Stimulated activated CD4-positive, alpha-beta T cell treated with anti-CD3 and anti-CD28 coated beads, Interleukin-1b, Interleukin-23, amount 100 ng/mL, for 1 hour (primary cell): ENCODE measurements at places on chromosomes 6 and 20.

- no peak for DNase-seq
Measured at GRCh38 chr6:138229663-138230179, 11.4 kb upstream of the PBOV1 start.

DNA sequence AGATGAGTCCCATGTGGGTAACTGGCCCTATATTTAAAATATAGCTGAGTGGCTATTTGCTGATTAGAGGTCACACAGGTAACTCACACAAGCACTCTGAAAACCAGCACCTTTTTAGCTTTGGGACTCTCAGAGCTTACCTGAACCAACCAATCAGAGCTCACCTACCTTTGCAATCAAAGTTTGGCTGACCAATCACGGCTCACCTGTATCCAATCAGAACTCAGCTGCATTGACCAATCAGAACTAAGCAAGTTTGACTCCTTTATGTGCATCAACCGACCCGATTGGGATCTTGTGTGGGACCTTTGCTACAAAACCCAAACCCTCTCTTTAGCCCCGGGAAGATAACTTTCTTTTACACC lies 106.8 kb upstream of the NXT1 start:
- no peak for DNase-seq

GRCh38 chr6:105967917-105968602 lies 118.1 kb upstream of the PRDM1 start:
- no peak for DNase-seq

DNA sequence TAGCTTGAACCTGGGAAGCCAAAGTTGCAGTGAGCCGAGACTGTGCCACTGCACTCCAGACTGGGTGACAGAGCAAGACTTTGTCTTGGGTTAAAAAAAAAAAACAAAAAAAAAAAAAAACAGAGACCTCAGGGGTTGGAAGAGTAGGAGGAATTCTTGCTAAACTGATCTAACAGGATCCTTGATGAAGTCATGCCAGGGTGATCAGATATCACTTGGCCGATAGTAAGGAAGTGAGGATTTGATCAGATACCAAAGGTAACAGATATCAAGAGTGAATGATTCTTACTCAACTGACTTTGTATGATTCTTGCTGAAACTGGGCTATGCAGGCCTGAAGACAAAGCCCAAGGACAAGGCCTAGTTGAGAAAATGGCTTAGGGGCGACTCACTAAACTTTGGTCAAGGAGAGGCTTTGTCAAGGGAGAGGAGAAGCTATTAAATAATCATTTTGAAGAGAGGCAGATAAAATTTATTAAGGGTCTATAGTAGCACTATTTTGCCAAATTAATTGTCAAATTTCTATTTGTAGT lies 624.7 kb downstream of the UTRN start:
- DNase-seq, result no peak

DNA sequence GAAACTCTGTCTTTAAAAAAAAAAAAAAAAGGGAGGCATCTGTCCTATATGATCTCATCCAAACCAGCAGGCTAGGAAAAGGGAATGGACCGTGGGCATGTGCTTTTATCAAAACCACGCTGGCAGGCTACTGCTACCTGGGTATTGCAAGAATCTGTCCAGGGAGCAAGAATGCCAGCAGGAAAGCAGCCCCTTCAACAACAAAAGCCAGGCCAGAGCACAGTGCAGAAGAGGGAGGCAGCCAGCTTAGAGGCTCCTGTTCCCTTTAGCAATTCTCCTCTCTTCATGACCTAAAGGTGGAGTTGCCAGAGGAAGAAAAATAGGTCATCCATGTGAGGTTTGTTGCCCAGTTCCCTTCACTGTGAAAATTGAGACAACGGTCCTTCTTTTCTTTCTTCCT lies 18.2 kb downstream of the TBC1D20 start:
- no peak for DNase-seq

DNA sequence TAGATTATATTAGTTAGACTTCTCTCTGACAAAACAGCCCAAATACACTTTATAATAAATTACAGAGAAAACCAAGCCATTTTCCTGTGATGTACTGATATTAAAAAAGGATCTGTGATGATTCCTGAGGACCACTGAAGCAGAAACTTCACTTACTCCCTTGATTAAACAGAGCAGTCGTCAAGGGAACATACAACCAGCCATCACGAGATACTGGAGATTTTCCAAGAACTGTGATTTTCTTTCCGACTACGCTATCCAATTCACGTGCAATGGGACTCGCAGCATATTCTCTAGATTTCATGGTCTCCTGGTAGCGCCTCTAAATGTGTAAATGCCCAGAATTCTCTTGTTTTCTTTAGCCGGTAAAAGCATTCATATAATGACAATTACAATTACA lies 377.4 kb downstream of the PHF3 start:
- DNase-seq, result no peak

DNA sequence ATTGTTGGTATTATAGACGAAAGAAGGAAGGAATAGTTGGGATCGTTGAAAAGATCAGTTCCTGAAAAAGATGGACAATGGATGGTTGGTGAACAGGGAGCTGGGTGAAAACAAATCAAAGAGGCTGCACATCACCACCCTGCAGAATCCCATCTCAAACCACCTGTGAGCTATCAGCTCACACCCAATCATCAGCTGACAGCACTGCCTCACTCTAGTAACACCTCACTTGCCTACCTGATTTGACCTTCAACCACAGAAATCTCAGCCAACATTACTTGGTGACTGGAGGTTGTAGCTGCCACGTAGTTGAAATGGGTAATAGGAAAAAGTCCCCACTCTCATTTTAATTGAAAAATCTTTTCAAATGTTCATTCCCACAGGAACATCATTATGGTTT lies 101.8 kb upstream of the DST start:
- no peak for DNase-seq

DNA sequence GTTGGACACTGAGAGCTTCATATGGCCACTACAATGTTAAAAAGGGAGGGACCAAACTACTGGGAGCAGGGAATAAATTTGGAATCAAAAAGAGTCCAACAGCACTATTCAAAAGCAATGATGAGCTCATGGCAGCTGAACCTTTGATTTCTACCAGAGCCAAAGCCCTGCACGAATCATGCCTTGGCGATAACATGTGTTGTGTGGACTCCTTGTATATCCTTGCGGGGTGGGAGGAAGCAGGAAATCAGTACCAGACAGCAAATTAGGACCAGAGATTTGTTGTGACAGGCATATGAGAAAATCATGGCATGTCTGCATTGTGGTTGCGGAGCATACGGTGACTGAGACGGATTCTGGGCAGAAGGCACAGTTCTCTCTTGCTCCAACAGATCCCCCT lies 85.6 kb upstream of the EMILIN3 start:
- DNase-seq, result no peak

GRCh38 chr6:131549811-131550210 lies 23.2 kb upstream of the ARG1 start:
- no peak for DNase-seq

DNA sequence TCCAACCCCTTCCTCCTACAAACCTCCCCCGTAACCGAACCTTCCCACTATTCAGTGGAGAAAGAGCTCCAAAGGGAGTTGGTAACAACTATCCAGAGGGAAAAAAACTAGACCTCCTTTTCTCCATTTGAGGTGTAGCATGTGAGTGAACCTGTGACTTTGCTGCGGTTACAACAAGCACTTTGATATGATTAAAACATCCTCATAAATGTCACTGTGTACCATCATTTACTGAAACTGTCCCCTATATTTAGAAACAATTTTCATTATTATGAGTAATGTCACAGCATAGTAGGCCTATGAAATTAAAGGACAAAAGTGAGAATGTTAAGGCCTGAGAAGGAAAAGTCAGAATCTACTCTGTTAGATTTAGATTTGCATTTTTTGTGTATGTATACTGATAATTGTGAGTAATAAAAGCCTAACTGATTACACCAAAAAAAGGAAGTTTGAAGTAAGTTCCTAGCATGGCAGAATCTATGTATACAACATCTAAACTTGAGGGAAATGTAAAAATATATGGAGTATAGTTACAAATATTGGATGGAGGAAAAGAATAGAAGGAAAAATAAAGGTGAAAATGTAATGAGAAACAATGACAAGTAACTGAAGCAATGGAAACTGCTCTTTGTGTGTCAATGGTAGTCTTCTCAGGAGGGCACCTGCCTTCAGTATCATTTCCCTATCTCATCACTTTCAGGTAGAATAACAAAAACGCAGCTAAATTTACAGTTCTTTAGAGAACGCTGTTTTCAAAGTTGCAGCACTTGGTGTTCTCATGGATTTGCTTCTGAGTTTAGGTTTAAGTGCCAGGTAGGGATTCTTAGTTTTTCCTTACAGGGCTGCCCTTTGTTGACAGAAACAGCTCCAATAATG lies 145.9 kb downstream of the IMPG1 start:
- no peak for DNase-seq

DNA sequence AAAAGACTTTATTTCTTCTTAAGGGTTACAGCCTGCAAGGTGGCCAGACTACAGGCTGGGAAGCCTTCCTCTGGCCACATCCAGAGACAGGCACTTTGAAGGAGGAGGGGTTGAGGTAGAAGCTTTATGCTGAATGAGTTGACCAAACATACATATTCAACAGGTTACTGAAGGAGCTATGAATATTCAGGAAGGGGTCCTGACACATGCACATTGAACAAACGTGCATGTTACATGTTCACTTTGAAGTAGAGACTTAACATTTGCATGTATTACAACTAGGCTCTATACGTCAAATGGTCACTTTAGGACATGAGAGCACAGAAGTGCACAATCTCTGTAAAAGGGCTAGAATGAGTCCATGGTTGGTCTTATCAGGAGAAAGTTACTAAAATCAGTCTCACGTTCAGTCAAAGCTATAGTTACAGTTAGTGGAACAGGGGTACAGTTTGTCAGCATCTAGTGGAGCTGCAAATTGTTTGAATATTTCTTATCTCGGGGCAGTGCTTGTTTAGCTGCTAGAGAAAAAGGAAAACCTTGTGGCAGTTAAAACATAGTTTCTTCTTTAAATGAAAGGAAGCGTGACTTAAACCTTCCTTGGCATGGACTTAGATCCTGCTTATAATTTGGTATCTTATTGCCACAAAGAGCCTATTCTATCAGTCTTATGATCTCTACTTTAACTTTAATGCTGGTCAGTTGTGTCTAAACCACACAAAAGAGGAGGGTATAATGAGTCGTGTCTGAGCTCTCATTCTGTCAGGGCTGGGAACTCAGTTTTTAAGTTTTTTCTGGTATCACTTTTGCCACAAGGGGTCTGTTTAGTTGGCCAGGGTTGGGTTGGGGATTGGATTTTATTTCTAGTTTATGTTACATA lies 4.6 kb upstream of the ZSCAN9 start:
- no peak for DNase-seq

DNA sequence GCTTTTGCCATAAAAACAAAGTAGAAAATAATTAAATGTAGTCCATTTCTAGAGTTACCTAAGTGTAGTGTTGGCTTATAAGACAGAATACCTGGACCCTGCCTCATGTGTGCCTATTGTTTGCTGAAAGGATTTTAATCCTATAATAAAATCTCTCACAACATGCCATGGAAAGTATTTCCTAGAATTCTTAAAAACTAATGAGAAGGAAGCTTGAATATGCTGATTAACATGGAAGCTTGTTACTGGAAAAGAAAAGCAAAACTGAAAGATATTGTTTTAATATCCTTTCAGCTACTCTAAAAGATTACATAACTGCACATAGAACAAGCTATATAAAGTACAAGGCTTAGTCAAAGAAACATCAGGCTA lies 18.0 kb upstream of the FAM135A start:
- no peak for DNase-seq

DNA sequence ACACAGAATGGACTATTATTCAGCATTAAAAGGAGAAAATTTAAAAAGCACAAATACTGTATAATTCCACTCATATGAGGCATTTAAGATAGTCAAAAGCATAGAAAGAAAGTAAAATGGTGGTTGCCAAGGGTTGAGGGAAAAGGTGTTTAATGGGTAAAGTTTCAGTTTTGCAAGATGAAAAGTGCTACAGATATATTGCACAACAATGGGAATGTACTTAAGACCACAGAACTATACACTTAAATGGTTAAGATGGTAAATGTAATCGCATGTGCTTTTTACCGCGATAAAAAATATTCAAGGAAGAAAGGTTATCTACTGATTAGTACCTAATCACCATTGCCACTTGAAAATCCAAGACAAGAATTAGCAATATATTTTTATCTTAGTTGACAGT lies 71.8 kb upstream of the NOX3 start:
- no peak for DNase-seq

DNA sequence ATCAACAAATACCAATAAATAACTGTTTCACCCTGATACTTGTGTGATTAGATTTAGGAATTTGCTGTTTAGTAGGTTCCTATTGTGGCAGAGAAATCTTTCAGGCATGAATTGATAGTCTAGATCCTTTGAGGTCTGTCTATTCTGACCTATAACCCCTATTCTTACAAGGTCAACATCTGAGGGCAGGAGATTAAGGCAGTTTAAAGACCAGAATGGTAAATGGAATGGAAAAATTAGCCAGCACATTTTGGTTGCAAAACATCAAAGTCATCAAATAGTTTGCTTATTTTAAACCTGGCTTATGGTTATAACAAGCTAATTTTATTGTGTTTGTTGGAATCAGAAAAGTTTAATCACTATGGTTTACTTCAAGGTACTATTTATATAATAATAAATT lies 78.4 kb downstream of the LIN28B start:
- DNase-seq, result no peak

DNA sequence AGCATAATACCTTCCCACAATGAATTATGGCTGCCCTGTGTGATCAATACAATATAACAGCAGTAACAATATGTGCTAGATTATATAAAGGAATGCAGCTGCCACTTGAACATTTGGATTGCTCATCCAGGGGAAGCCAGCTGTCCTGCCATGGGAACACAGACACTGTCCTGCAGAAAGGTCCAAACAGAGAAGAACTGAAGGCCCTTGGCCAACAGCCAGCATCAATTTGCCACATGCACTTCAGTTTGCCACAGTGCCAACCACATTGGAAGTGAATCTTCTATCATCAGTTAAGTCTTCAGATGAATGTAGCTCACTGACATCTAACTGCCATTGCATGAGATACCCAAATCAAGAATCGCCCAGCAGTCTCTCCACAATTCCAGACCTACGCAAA lies 332.4 kb downstream of the PRKN start:
- DNase-seq, result no peak

DNA sequence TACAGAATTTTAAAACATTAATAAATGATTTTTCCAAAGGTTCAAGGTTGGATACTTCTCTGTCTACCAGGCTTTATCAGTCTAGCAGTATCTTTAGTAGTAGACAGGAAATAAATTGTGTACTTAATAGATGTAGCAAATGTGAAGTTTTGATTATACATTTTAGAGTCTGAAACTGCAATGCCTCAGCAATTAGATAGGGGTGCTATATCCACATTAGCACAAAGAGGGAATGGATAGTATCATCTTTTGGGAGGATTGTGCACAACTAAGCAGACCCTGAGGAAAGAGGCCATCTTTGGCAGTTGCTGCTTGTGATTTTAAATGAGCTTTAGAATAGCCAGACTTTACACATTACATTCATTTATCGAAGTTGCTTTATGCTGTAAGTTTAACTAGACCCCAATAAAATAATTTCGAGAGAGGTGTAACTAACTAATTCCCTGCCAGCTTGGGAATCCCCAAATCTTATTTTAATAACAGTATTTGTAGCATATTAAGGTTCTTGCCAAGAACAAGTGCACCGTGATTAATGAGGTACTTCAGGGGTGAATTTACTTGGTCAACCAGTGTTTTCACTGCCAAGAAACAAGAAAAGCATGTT lies 2.8 kb downstream of the KCNQ5 start:
- no peak for DNase-seq

- no peak for DNase-seq
Measured at GRCh38 chr20:51470907-51471411, 71.6 kb downstream of the NFATC2 start.
